Activated CD4-positive, alpha-beta T cell treated with anti-CD3 and anti-CD28 coated beads, Interleukin-2, amount 10 ng/mL, durations not matched to agents 24 days and 14 days (primary cell): ENCODE measurements at places on chromosomes 6 and 20.

DNA sequence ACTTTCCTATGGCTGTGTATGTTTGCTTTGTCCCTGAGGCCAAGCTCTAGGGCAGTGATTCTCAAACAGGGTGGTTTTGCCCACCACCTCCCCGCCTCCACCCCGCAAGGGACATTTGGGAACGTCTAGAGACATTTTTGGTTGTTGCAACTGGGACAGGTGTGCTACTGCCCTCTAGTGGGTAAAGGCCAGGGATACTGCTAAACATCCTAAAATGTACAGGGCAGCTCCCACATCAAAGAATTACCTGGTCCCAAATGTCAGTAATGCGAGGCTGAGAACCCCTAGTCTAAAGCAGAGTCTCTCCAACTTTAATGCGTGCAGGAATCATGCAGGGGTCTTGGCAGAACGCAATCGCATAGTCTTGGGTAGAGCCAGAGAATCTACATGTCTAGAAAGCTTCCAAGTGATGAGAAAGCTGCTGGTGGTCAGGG is 5.1 kb downstream of the KCNS1 start:
- DNase-seq: peak; percentile 88

GRCh38 chr6:43141644-43142043 is 29.4 kb upstream of the SRF start:
- DNase-seq: no peak

DNA sequence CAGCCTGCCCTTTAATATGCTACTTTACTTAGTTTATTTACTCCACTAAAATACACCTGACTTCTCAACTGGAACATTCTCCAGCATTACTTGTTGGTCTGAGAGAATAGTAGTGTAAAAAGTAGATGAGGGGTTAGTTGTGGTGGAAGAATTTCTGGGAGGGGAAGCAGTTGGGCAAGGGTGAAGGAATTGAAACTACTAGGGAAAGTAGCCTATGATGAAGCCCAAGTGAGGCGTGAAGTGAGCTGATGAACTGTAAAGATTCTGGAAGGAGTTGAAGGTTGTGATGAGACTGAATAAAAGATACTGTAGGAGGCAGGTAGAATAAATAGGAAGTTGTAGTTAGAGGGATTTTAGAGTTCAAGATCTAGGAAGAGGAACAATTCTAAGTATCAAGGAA is 72.5 kb downstream of the ITCH start:
- no peak for DNase-seq

GRCh38 chr6:163771180-163771579 is 356.7 kb downstream of the QKI start:
- peak; percentile 14 for DNase-seq

DNA sequence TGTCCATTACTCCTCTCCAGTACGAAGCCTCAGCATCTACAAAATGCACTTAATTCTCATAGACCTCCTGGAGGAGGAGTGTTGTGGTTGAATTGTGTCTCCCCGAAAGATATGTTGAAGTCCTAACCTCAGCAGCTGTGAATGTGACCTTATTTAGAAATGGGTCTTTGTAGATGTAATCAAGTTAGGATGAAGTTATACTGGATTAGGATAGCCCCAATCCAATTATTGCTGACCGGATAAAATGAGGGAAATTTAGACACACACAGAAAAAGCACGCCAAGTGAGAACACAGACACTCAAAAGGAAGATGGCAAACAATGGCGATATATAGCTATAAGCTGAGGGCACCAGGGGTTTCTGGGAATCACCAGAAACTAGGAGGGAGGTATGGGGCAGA is 64.2 kb upstream of the FAM184A start:
- DNase-seq: no peak
